T-helper 2 cell treated with Interferon-gamma antibody and Interleukin-4, amounts not matched to agents 5 μg/mL and 100 μg/mL, for 36 hours (primary cell): ENCODE measurements at places on chromosomes 13 and 19.
A peak's percentile ranks its signal among the peaks of the same experiment; 100 is the strongest.

DNA sequence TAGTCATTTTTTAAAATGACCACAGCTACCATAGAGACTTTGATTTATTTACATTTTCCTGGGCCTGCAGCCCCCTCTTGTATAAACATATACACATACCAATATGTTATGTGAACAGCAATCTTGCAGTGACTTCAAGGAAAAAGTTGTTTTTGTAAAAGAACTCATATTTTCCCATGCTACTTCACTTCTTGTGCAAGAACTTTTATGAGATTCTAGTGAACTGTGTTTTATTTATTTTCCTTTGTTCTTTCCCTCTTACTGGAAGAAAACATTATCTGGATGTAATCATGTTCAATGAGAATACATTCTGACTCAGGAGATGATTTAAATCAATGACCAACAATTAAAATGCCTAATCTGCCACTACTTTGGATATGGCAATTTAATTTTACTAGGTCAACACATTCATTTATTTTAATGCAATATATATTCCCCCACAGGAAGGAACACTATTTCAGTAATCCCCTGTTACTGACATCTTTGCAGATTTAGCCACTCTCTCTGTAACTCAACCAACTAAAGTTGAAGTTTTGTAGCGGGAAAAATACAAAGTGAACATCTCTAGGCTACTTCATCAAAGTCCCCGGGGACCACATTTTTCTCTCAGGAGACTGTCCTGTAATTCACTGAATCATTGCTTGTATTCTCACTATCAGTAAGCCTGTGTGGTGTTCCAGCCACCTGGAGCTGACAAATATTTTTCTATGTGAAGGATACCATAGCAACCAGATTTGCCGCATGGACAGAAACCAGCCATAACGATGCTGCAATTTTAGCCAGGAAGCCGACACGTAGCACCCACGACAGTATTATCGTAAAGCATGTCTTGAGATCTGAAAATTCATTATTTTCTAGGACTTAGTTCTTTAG lies 90.5 kb downstream of the STARD13 start:
- DNase-seq, result no peak
- H3K4me1 ChIP-seq, result peaks cover 6% of the 10 kb centered on the region
- H3K36me3 ChIP-seq, result no peaks in the 10 kb centered on the region
- no peaks in the 10 kb centered on the region for H3K27me3 ChIP-seq
- no peak overlapping the region for H3K4me3 ChIP-seq

DNA sequence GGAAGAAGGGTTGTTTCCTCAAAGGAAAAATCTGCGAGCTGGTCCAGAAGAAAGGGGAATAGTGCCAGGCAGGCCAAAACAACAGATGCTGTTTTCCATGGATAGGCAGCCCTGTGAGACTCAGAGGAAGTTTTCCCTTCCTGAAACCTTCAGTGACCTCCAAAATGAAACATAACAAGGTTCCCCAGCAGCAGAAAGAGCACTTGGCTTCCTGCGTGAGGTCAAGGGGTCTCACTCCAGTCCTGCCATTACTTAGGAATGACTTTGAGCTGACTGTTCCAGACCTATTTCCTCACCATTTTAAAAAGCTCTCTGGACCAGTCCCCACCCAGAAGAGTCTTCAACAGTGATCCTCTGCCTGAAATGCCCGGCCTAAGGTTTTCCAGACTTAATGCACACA lies 104.6 kb upstream of the IPO5 start:
- DNase-seq, result no peak
- no peaks in the 10 kb centered on the region for H3K36me3 ChIP-seq
- H3K27me3 ChIP-seq, result peaks cover 5% of the 10 kb centered on the region
- no peak overlapping the region for H3K27ac ChIP-seq
- H3K4me3 ChIP-seq, result no peak overlapping the region

GRCh38 chr19:23343434-23344010 lies 51.7 kb downstream of the ZNF91 start:
- H3K4me1 ChIP-seq, result no peaks in the 10 kb centered on the region
- H3K4me3 ChIP-seq, result no peak overlapping the region
- H3K27me3 ChIP-seq, result no peaks in the 10 kb centered on the region
- no peak for DNase-seq
- peaks cover 68% of the 10 kb centered on the region for H3K36me3 ChIP-seq

DNA sequence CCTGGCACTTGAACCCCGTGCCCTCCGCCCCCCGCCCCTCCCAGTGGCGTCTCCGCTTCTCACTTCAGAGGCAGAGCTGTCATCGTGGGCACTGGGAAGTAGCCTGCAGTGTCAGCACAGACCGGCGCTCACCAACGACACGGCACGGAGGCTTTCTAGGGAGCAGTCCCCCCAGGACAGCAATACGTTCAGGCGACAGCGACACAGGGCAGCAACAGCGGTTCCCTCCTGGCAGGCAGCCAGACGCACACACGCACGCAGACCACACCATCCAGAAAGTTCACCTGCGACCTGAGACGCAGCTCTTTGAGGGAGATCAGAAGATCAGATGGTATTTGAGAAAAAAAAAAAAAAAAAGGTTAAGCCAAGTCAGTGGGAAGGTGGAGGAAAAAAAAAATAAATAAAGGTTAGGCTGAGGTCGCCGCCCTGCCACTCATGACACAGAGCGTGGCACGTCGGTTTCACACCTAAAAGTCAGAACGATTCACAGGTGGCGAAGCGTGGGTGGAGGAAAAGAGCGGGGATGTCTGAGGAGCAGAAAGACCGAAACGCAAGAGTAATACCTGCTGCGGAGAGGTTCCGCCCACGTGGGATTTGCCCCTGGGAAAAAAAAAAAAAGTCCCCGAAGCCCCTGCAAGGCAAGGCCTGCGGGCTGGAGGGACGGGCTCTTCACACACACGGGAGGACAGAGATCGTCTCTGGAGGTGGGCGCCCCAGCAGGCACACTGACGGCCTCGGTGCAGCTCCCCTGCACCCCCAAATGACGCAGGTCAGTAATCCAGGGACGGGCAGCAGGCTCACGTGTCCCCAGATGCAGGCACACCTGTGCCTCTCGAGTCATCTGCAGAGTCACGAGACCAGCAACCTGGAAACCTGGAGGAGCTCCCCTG lies 94.5 kb downstream of the GNG7 start:
- H3K4me3 ChIP-seq, result peak overlapping the region; percentile 58
- peaks cover 34% of the 10 kb centered on the region for H3K27me3 ChIP-seq
- H3K27ac ChIP-seq, result peak overlapping the region; percentile 1
- DNase-seq, result peak; percentile 82

DNA sequence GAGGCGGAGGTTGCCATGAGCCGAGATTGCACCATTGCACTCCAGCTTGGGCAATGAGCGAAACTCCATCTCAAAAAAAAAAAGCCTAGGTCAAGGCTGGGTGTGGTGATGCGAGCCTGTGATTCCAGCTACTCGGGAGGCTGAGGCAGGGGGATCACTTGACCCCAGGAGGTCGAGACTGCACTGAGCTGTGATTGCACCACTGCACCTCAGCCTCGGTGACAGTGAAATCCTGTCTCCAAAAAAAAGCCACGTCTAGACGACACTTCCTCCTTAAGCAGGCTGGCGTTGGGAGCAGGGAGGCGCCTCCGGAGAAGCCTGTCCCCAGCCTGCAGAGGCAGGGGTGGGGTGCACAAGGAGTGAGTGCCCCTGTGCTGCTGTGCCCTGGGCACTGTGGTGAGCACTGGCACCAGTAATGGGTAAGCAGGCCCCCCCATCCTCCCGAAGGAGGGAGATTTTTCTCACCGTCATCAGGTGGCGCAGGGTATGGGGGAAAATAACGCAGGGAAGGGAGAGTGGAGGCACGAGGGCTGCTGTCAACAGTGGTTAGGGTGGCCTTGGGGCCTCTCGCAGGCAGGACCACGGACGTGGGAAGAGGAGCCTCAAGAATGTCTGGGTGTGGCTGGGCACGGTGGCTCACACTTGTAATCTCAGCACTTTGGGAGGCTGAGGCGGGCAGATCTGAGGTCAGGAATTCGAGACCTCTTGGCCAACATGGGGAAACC lies 706 bp downstream of the P2RY11 start:
- peaks cover 25% of the 10 kb centered on the region for H3K4me1 ChIP-seq
- H3K36me3 ChIP-seq, result peaks cover 54% of the 10 kb centered on the region
- peak overlapping the region; percentile 52 for H3K4me3 ChIP-seq
- H3K27ac ChIP-seq, result peak overlapping the region; percentile 86
- H3K27me3 ChIP-seq, result no peaks in the 10 kb centered on the region

DNA sequence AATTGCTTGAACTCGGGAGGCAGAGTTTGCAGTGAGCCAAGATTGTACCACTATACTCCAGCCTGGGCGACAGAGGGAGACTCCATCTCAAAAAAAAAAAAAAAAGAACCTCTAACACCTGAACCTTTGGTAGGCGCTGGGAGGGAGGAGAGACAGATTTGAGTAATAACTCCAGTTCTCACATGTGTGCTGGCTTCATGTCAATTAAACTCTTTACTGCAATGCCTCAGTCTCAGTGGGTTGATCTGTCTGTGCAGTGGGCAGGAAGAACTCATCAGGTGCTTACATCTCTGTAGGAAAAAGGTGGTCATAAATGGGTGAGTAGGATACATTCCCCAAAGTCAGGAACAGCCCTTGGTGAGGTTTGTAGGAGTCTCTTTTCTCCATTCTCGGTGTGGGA lies 85.1 kb upstream of the ABCC4 start:
- H3K36me3 ChIP-seq, result no peaks in the 10 kb centered on the region
- H3K27me3 ChIP-seq, result peaks cover 4% of the 10 kb centered on the region
- no peak for DNase-seq
- H3K4me3 ChIP-seq, result no peak overlapping the region
- H3K4me1 ChIP-seq, result no peaks in the 10 kb centered on the region
